ENCODE measurements at places on chromosomes 2 and 18.

DNA sequence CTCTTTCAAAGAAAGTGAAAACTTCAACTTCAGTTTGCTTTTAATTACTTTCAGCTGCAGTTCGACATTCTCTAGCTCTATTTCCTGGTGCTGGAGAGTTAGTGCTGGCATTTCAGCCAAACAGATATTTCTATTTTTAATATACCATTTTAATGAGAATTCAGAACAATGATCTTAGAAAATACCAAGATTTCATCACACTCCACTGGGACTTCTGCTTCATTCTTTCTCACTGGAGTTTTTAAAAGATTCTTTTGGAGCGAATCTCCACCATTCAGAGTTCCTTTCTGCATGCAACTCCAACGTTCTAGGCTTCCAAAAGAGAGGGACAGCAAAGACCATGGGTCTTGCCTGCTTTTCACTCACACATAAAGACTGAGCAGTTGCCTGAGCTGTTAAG is 94.2 kb downstream of the CABLES1 start:
- DNase-seq = no peak

GRCh38 chr2:234939576-234939975 is 12.2 kb upstream of the SH3BP4 start:
- no peak for DNase-seq

GRCh38 chr2:162587674-162588305 is 243.9 kb downstream of the GCA start:
- DNase-seq = no peak

DNA sequence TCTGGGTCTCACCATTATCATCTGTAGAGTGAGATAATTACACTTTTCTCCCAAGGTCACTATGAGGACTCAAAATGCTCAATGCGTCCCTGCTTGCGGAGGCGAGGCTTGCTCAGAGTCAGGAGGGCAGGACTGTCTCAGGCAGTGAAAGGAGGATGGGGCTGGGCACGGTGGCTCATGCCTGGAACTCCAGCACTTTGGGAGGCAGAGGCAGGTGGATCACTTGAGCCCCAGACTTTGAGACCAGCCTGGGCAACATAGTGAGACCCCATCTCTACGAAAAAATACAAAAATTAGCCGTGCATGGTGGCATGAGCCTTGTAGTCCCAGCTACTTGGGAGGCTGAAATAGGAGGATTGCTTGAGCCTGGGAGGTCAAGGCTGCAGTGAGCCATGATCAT is 1.8 kb upstream of the KCNIP3 start:
- no peak for DNase-seq

- DNase-seq = no peak
These were observed 1229.6 kb upstream of the ZEB2 start for GRCh38 chr2:145749556-145749955.

GRCh38 chr2:119574864-119575263 is 30.6 kb downstream of the CFAP221 start:
- no peak for DNase-seq

DNA sequence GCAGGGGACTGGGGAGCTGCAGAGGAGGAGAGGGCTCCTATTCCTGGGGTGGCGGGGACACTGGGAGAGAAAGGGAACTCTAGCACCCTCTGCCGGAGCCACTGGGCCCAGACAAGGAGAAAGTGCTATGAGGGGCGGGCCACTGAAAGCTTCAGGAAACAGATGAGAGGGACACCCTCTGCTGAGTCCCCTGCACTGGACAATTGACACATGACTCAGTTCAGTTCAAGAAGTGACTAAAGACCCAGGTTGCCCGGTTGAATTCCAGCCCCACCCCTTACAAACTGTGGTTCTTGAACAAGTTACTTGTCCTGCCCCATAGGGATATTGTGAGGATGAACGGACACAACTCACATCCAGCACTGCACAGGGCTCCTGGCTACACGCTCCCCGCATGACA is 5.0 kb downstream of the RUFY4 start:
- no peak for DNase-seq

- DNase-seq = no peak
These were observed 155.4 kb downstream of the MAP2 start for GRCh38 chr2:209579230-209579749.

DNA sequence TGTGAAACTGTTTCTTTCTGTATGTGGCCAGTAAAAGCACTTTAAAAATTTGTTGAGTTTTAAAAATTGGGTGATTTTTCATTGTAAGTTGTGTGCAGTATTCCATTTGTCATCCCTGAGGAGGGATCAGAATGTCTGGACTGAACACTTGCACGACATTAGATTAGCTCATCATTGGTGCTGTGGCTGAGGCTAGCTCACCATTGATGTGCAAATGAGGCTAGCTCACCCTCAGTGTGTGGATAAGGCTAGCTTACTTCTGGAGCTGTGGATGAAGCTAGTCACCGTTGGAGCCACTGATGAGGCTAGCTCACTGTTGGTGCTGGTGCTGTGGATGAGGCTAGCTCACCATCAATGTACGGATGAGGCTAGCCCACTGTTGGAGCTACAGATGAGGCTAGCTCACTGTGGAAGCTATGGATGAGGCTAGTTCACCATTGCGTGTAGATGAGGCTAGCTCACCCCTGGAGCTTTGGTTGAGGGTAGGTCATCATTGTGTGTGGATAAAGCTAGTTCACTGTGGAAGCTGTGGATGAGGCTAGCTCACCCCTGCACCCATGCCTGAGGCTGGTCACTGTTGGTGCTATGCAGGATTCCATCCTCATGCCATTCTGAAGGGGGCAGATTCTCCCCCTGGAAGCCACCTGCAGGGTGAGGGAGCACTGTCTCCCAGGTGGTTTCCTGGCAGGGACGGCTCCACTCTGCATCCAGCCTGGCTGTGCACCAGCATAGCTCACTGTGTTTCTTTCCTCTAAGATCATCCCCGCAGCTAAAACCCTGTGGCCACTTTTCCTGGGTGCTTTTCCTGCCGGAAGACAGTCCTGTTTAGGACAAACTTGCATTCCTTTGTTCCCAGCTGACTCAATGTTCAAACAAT is 101.1 kb downstream of the TWIST2 start:
- DNase-seq = no peak

DNA sequence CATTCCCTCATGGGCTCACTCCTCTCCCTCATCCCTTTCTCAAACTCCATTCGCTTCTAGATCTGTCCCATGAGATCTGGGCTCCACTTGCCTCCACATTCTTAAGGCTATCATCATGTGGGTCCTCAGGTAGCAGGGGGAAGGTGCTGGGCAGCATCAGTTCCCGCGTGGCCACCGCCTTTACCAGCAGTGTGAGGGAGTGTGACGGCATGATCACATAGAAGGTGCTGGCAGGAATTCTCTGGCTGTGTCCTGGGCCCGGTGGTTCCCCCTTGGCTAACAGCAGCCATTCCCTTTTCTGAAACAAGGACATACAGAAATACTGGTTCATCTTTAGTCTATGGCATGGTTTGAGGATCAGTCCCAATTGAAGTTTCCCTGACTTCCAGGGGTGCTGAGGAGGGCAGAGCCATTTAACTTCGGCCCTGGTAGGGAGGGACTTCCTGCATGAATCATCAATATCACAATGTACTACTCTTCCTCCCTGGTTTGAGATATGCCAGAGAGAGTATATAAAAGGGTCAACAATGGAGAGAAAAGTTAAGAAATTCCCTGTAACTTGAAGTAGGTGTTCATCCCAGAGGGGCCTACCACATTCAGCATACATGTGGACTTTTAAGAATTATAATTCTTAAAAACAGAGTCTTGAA is 7.7 kb downstream of the DOK1 start:
- DNase-seq = no peak

DNA sequence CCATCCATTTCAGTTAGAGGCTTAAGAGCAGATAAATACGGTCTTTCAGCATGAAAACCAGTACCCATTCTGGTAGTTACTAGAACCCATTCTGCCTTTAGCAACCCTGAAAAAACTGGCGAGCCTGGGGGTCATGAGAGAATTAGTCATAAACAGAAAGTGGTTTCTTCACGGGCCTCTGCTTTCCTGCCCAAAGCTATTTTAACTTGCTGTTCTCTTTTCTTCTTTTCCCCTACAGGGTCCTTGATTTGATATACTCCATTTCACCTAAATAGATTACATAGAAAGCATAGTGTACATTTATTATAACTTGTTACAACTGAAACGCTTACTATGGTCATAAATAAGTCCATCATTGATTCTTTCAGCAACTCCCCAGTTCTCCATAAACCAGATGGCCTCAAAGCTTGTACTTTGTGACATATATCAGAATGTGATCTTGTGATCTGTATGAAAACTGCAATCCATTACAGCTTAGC is 48.3 kb downstream of the WDFY1 start:
- DNase-seq = no peak

DNA sequence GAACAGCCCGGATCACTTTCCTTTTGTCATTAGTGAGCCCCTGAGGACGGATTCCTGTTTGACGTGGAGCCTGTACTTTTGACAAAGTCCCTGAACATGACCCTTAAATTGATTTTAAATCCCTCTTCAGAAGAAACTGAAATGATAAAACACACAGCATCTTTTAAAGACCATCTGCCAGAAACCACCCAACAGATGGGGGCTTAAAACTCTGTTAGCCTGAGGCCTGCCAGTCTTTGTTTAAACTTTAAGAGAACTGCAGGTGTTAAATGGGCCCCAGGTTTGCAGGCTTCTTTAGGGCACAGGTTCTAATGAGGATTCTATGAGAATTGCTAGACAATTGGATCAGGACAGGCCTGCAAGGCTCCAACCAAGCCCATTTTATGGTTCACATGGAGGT is 177.9 kb downstream of the ALK start:
- no peak for DNase-seq

DNA sequence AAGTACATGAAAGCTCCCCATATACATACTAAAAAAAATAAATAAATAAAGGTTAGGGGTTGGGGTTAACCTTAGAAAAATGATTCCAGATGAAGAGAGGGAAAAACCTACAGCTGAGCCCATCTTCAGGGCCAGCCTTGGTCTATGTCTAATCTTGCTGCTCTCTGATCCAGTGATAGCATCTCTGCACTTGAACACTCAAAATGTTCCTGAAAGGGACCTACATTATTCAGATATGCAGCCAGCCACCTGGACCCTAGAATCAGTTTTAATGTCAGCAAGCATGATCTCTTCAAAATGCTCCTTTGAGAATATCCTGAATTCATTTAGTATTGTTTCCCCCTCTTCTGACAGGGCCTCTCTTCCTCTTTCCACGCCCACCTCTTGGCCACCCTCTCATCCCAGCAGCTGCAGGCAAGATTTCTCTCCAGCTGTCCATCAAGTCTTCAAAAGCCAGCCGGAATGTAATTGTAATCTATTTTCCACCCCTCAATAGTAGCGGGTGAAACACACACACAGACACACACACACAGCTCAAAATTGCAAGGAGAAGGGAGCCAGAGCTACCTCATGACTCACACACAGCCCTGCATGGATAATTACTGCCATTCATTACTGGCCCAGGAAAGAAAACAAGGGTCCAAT is 135.5 kb downstream of the MYO3B start:
- DNase-seq = no peak

DNA sequence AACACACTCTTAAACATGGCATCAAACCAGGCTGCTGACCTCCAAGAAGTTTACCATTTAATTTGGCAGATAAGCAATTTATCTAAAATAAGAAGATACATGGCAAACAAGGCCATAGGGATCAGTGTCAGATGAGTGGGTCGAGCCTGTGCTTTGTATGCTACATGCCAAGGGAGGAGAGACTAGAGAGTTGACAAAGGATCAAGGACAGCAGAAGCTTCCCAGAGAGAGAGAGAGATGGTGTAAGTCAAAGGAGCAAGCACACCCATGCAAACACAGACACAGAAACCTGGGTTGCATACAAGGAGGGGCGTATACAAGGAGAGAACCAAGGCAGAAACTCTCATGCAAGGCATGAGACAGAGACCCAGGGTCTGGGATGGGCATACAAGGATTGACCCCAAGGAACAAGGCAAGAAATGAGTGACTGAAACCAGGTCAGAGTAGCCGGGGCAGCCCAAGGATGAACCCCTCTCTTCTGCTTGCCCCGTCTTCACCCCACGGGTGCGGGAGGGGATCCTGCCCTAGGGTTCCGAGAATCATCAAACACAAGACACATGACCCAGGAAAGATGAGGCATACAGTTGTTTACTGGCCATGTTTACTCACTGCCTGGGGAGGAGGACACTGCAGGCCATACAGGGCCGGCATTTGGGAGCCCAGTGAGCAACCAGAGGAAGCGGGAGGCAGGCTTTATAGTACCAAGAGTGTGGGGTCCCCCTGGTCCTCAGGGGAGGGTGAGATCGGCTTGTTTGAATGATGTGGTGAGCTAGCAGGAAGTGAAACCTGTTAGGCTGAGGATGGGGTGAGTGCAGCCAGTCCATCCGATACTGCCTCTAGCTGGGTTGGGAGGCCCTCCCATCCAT is 529.2 kb upstream of the ID2 start:
- DNase-seq = no peak
